ENCODE measurements at places on chromosomes 3 and 15.

- no peak for DNase-seq
Measured at GRCh38 chr3:155356594-155357370, 63.3 kb upstream of the STRIT1 start.

DNA sequence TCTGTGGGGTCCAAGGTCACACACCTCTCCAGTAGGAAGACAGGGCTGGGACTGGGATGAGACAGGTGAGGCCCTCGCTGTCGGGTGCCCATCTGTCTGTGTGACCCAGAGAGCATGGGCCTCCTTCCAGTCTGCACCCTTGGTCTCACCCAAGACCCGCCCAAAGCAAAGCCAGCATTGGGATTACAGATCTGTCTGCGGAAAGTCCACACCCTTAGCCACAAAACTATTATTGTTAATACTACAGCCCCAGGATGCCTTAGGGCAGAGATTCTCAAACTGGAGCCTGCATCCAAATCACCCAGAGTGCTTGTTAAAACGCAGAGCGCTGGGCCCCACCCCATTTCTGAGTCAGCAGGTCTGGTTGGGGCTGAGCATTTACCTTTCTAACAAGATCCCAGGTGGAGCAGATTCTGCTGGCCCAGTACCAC lies 58.5 kb upstream of the ZNF148 start:
- DNase-seq = no peak

- no peak for DNase-seq
Measured at GRCh38 chr3:50481992-50482391, 21.4 kb downstream of the CACNA2D2 start.

DNA sequence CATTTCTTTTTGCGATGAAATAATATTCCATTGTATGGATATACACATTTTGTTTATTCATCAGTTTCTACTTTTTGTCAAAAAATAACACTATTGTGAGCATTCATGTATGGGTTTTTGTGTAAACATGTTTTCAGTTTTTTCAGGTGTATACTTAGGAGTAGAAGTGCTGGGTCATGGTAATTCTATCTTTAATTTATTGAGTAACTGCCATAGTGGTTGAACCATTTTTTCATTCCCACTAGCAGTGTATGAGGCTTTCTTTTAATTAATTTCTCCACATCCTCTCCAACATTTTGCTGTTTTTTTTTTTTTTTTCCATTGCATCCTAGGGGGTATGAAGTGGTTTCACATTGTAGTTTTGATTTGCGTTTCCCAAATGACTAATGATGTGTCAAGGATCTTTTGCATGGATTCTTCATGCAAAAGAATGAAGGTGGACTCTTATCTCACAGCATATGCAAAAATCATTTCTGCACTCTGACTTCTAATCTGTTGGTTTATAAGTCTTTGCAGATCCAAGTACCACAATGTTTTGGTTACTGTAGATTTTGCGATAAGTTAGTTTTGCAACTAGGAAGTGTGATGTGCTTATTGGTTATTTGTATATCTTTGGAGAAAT lies 12.6 kb downstream of the ATP2C1 start:
- DNase-seq = no peak

DNA sequence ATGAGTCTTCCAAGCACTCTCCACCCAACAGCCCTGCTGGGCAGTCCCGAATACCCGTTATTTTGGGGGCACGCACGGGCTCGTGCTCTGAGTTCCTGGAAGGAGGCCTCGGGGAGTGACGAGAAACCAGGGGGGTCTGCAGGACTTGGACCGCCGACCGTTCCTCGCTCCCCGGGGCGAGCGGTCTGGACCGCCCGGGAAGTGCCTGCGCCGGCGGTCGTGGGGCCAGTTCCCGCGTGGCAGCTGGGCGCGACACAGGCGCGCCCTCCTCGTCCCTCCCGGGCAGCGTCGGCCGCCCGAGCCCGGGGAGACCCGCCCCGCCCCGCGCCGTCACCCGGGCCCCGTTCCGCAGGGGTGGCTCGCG lies 387 bp downstream of the GNB4 start:
- DNase-seq = peak; percentile 1

DNA sequence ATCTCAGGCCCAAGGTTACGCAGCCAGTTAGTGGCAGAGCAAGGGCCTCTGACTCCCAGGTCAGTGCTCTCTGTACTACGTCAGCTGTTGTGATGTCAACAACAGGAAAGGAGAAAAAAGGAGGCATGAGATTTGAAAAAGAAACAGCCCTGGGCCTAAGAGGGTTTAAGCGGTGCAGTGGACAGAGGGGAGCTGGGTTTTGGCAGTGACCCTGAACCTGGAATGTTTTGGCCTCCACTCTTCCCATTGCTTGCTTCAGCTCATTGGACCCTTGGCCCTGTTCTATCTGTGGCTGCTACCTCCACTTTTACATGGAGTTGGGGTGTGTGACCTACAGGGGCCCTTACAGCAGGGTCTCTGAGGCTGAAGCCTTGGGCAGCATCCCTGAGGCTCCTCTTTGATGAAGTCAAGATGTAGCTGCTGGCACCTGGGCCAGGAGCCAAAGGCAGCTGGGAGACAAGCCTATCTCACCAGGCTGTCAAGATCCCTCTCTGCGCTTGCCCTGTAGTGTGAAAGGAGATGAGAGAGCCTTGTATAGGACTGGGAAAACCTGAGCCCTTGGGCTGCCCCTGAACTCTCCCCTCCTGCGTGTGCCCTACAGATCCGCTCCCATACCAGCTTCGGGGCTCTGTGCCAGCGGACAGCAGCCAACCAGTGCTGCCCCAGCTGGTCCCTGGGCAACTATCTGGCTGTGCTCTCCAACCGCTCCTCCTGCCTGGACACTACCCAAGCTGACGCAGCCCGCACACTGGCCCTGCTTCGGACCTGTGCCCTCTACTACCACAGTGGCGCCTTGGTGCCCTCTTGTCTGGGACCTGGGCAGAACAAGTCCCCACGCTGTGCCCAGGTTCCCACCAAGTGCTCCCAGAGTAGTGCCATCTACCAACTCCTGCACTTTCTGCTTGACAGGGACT lies 8.7 kb downstream of the DISP2 start:
- DNase-seq = no peak

DNA sequence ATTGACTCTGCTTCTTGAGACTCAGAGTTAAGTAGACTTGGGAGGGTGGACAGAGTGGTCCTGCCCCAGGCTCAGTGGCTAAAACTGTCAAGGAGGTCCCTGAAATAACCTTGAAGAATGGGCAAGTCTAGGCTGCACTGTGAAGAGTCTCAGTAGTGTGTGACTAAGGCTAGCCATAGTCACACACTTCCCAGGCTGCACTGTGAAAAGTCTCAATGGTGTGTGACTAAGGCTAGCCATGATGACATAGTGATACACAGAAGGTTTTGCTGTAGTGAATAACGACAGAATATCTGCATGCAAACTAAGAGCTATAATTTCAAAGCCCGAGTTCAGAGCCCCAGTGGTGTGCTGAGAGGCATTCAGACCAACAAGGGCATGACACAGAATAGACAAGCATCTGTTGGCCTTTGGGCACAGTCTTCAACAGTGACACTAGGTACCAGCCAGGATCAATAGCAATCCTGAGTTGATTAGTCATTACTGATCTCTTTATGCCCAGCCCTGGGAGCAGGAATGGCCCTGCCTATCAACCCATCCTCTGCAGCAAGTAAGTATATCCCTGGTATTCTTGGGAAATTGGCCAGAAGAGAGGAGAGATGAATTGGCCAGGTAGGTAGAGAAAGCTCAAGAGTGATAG lies 72.4 kb upstream of the BBX start:
- peak; percentile 3 for DNase-seq

- peak; percentile 55 for DNase-seq
Measured at GRCh38 chr3:66480666-66481065, 20.2 kb downstream of the LRIG1 start.

DNA sequence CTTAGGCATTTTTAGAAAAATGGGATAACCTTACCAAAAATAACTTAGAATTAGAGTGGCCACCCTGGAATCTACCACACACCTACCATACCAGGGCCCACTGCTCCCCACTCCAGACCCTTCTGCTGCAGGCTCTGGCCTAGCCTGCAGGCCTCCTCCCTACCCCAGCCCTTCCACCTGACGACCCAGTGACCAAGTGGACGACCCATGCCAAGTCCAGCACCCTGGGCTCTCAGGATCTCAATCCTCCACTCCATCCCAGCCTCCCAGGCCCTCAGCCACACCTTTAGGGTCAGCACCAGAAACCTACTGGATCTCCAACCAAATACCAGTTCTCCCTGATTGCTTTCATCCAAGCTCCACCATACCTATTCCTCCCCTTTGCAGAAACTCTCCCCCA lies 145.8 kb downstream of the TPRA1 start:
- no peak for DNase-seq

GRCh38 chr3:126287536-126288241 lies 69.5 kb downstream of the KLF15 start:
- DNase-seq = no peak

DNA sequence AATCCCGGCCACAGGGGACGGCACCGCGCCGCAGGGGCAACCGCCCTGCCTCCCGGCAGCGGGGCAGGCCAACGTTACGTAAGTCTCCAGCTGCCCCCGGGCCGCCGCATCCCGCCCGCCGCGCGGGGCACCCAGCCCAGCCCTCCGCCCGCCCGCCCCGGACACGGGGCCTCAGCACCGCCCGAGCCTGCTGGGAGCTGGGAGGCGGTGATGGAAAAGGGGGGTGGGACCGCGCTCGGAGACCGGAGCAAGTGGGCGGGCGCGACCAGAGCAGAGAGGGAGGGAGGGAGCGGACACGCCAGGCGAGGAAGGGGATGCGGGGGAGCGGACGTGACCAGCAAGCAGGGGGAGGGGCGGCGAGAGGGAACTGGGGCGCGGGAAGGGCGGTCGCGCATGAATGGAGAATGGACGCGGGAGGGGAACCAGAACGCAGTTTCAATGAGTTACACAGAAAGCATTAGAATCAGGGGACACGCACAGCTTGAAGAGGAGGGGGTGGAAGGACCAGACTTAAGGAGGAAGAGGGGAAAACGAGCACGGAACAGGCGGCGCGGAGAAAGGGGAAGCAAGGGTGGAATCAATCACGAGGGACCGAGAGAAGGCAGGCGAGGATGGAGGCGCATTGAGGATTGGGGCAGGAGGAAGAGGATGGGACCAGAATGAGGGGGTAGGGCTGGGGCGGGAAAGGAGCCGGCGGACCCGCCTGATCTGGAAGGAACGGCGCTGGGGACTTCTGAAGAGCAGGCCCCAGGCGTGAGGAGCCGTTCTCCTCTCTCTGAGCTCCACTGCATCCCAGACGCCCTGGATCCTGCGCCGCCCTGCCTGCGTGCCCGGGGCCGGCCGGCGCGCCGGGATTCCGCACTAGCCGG lies 559 bp downstream of the PKM start:
- DNase-seq = peak; percentile 79
